ENCODE measurements at places on chromosomes 5 and 9.

DNA sequence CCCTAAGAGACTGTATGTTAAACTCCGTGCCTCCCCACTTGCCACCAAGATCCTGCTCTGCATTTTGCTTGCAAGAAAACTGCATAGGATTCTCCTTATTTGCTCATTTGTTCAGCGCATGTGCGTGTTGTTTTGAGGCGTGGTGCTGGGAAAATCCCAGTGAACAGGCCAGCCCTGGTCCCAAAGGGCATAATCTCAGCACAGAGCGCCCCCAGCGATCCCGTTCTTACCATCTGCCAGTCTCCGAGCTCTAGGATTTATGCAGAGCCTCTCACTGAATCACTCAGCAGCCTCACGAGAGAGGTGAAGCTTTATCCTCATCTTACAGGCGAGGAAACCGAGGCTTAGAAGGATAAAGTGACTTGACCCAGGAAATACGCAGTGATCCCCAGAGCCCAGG is 11.5 kb downstream of the PRRX2 start:
- DNase-seq, result no peak

DNA sequence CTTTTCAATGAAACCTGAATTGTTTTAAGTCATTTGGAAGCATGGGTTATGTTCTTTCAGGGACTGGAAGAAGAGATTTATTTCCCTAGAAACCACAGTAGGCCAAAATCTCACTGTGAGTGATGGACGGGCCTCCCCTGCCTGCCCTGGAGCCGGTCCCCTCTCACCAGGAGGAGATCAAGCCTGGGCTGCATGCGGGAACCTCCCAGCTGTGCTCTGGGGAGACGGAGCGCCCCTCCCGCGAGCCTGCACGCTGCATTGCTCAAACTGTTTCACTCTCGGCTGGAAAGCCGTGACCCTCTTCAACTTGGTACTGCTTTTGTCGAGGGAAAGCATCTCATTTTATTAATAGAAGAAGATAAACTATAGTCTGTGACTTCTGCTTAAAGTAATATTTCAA is 85.4 kb downstream of the IRX2 start:
- no peak for DNase-seq

GRCh38 chr9:73541923-73542322 is 390.3 kb downstream of the ANXA1 start:
- no peak for DNase-seq

GRCh38 chr9:4306777-4307121 is 6.9 kb upstream of the GLIS3 start:
- no peak for DNase-seq

DNA sequence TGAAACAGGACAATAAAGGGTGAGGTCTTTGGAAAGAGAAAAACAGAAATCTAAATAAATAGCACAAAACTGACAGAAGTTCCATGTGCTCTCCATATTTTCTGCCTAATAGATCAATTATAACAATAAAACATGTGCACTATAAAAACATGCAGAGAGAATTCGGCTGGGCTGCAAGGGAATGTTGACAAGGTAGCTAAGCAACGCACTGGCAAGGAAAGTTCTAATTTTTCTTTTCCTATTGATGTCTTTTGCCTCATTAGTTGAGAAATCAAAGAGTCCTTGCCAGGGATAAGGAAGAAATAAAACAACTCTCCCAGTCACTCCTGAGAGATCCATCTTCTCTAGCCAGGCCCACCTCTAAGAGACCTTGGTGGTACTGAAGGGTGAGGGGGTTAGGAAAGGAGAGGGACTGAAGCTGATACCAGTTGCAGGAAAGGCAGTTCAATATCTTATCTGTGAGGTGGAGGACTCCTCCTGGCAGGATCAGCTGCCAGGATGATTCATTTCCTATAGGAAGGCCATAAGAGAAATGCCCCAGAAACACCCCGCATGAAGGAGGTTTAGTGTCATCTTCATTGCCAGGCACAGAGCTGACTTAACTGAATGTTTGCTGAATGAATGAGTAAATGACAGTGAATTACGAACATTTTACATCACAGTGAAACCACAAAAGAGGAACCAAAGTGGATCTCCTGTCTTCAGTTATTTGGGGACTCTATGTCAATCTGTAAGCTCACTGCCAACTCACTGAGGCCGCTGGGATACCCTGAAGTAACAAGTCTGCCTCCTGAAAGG is 63.7 kb upstream of the IFNK start:
- no peak for DNase-seq

GRCh38 chr9:33946779-33947535 is 101.7 kb downstream of the UBAP2 start:
- no peak for DNase-seq

- no peak for DNase-seq
These were observed 72.7 kb downstream of the FAM78A start for GRCh38 chr9:131203431-131204218.

- DNase-seq, result no peak
These were observed 8.7 kb downstream of the CCNJL start for GRCh38 chr5:160303690-160304089.

GRCh38 chr9:120408680-120409258 is 171.2 kb downstream of the CDK5RAP2 start:
- no peak for DNase-seq

DNA sequence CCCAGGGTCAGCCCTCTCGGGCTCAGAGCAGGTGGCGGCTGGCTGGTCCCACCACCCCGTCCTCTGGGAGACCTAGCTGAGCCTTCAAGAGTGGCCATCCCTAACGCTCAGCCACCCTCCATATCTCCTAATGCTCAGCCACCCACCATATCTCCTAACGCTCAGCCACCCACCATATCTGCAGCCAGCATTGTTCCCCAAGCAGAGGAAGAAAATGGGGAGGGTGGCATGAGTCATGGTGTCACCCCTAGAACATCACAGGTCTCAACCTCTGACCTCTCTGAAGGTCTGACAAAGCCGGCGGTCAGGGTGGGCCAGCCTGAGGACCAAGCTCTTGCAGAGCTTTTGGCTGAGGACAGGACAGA is 14.7 kb downstream of the LHX3 start:
- no peak for DNase-seq

GRCh38 chr5:125210242-125210947 is 464.0 kb upstream of the ZNF608 start:
- no peak for DNase-seq
